ENCODE measurements at places on chromosomes 12 and 14. TPM values are rescaled to one million over a fixed set of nuclear protein-coding genes. Genes with fewer than 3 reads are reported as not detected.

CDK2 gene
- total RNA-seq, result 124 TPM

YY1 gene
- 108 TPM for total RNA-seq

TEP1 gene
- 29.9 TPM for total RNA-seq

PNMA1 gene
- total RNA-seq, result 44.7 TPM

ZFHX2 gene
- 0.97 TPM for total RNA-seq

RTL1 gene
- not detected for total RNA-seq

TAS2R19 gene
- total RNA-seq, result 0.80 TPM

LTB4R2 gene
- 10.4 TPM for total RNA-seq
